ENCODE measurements at places on chromosomes 5 and 9.

DNA sequence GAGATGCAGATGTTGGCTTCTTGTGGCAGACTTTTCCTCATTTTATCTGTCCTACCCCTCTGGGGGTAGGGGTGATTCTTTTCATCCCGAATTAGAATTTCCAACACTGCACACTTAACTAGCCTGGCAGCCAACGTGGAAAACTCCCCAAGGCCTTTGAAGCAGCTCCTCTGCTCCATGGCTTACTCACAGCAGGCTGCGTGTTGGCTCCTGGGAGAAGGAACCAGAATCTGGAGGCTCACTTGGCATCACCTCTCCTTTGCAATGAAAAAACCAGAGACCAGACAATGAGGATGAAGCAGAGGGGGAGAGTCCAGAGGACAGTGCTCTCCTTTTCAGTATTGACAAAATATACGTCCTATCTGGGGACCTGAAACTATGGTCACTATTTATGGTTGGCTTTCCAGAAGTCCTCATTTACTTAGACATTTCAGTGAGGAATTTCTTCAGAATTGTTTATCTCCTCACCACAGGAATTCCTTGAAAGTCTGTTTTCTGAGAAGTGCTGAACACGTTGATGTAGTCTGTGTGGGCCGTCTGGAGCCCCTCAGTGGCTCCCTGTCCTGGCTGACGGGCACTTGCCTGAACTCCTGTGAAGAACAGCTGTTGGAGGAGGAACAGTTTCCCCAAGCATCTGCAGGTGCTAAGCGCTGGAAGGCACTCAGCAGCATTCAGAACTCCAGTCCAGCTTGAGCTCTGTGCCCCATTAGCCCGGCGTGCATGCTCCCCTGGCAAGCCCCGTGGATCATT, 231.3 kb downstream of the RFK start:
- no peak for DNase-seq

- no peak for DNase-seq
These were observed 31.0 kb upstream of the NFIB start for GRCh38 chr9:14344941-14345353.

DNA sequence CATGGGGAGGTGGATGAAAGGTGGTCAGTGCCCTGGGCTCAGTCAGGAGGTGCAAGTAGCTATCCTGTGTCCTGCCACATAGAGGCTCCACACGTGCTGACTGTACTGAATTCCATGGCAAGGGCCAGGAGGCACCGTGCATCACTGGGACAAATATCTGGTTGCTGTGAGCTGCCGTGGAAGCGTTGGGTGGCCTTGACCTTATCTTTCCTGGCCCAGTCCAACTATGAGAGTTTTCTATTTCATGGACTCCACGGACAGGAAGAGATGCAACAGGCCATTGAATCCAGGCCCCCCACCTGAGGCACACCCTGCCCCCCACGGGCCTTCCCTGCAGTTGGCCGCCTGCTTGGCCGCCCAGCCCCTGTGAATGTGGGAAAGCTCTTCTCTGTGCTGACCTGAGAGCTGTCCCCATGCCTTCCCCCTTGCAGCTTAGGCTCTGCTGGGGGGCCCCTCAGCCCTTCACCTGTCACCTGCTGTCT, 1.7 kb downstream of the GRHPR start:
- no peak for DNase-seq

GRCh38 chr5:1661831-1662558, 137.6 kb downstream of the MRPL36 start:
- DNase-seq = no peak

- no peak for DNase-seq
These were observed 60.1 kb downstream of the TMEM174 start for GRCh38 chr5:73233053-73233460.

- DNase-seq = no peak
These were observed 47.3 kb downstream of the TMEM167A start for GRCh38 chr5:83029912-83030311.

DNA sequence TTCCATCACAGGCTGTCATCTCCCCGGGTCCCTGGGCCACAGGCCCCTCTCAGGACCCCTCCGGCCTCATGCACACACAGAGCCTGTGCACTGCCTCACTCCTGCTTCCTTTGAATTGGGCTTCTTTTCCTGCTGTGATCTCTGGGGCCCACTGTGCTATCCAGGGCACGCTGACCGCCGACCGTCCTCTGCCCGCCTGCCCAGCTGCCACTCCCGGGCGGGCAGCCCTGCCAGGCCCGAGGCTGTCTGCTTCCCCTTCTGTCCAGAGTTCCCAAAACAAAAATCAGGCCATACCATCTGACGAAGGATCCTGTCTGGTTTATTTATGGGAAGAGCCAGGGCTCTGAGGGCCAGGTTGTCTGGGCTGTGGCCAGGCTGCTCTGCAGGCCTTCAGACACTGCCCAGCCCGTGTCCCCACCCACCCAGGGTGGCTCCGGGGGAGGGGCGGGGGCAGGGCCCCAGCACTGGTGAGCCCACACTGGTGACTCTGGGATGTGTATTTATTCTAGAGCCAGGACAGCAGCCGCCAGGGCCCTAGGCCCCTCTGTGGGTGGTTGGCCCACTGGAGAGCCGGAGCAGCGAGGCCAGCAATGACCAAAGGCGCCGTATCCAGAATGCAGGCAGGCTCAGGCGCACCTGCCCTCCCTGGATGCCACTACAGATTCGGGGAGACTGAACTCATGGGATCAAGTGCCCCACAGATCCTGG, 57.0 kb downstream of the ADAMTS2 start:
- no peak for DNase-seq

DNA sequence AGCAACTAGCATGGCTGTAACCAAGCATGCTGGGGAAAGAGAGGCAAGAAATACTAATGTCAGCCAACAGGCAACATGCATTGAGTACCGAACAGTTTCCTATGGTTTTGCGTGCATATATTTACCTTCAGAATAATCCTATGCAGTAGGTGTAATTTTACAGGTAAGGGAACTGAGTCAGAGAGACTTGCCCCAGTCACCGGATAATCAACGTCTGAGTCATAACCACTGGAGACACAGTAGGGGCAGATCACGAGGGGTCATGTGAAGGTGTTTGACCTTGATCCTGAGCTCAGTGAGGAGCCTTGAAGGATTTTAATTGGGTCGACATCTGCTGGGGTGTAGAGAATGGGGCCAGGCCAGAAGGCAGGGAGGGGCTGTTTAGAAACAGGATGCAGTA, 13.4 kb upstream of the TSC1 start:
- DNase-seq = no peak

DNA sequence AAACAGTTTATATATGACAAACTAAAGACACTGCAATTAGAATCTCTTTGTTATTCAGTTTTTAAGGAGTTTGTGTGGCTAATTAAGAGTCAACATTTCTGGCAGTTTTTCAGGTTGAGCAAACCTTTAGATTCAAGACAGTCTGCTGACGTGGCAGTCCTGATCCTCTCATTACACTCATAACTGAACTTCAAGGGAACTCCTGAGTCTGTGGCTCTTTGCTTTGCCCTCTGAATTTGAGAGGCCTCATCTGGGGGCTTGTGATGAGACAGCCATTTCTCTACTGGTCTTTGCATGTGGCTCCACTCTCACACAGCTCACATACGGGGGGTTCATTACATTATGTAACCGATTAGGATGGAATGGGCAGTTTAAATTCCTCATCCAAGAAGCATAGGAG, 182.9 kb upstream of the MEF2C start:
- DNase-seq = no peak

- no peak for DNase-seq
These were observed 43.0 kb downstream of the TBCA start for GRCh38 chr5:77733130-77733529.

GRCh38 chr5:136114414-136115125, 18.1 kb upstream of the SMAD5 start:
- no peak for DNase-seq

DNA sequence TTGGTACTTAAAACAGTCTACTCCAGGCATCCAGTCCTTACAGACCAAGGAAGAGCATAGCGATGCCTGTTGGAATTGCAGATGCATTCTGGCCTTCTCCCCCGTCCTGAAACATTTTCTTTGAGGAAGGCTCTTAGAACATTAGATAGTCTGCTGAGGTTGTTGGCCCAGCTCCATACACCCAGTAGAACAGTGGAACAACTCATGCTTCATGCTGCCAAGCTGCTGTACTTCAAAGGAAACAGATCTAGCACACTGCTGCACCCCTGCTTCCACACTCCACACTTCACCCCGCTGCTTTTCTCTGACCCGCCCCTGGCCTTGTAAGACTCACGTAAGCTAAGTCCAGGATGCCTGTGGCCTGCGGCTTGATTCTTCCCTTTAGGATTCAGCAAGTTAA, 33.4 kb upstream of the NCS1 start:
- no peak for DNase-seq

DNA sequence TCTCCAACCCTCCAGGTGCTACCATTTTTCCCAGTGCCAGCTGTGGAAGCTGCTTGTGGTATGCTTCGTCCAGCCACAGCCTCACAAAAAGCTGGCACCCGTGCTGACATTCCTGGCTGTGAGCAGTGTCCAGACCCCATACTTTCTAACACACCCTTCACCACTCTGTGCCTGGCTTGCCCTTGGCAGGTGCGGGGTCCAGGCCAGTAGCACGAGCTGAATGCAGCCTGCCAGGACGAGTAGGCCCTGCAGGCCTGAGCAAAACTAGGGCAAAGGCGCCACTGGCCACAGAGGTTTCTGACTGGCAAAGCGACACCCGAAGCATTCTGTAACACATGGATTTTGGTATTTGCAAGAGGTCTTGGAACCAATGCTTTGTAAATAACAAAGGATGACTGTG, 26.0 kb upstream of the GHR start:
- DNase-seq = no peak

GRCh38 chr5:57386958-57387357, 95.7 kb downstream of the ACTBL2 start:
- DNase-seq = no peak

DNA sequence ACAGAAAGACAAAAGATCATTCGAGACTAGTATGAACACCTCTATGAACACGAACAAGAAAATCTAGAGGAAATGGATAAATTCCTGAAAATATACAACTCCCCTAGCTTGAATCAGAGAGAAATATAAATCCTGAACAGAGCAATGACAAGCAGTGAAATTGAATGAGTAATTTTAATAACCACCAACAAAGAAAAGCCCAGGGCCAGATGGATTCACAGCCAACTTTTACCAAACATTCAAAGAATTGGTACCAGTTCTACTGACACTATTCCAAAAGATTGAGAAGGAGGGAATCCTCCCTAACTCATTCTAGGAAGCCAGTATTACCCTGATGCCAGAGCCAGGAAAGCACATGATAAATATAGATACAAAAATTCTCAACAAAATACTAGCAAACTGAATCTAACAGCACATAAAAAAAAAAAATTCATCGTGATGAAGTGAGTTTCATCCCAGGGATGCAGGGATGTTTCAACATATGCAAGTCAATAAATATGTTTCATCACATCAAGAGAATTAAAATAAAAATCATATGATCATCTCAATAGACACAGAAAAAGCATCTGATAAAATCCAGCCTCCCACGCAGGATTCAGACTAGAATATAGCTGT, 25.2 kb upstream of the PTGER4 start:
- DNase-seq = no peak

DNA sequence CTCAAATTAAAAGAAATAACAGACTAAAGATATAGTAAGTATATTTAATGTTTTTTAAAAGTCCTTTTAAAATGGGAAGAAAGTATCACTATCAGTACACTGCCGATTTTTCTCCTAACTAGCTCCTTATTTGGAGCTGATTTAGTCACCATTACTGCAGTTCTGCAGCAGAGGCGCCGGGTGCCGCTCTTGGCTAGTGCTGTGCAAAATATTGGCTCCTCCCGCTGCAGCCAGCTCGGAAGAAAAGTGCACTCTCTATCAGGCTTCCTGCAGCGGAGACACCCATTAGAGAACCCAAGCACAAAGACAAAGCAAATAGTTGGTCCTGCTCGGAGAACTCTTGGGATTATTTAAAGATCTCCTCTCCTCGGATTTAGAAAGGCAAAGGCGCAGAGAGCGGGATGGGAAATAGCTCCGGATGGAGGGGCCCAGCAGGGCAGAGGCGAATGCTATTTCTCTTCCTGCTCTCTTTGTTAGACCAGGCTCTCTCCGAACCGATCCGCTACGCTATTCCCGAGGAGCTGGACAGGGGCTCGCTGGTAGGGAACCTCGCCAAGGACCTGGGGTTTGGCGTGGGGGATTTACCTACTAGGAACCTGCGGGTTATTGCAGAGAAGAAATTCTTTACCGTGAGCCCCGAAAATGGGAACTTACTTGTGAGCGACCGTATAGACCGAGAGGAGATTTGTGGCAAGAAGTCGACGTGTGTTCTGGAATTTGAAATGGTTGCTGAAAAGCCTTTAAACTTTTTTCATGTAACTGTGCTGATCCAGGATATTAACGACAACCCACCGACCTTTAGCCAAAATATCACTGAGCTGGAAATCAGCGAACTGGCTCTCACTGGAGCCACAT, at the start of gene PCDHGB3:
Gene PCDHGB3 (plus strand): TSS at position 249 of the 855 bp plus-strand sequence. CDS start 153 bp downstream, at position 402.
- DNase-seq = no peak

DNA sequence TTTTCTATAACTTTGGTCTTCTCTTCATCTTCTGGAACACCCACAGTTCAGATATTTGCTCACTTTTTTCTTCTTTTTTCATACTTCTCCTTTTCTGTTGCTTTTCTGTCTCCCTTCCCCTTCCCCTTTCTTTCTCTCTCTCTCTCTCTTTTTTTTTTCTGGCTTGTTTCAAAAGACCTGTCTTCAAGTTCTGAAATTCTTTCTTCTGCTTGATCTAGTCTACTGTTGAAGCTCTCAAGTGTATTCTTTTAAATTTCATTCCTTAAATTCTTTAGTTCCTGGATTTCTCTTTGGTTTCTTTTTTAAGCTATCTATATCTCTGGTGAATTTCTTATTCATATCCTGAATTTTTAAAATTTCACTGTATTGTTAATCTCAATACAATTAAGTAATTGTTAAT, 11.2 kb downstream of the ALG2 start:
- no peak for DNase-seq

DNA sequence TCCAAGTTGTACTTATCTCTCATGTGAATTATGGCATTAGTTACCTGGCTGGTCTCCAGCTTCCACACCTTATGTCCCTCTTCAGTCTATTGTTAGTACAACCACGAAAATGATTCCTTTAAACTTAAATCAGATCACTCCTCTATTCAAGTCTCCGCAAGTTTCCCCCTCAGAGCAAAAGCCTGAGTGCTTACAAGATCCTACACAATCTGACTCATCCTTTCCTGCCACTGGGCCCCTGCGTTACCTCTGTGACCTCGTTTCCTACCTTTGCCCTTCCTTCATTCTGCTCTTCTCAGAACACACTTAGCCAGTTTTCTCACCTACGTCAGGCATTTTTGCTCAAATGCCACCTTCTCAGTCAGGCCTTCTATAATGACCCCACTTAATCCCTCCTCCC, 45.1 kb upstream of the GLIS3 start:
- DNase-seq = no peak

GRCh38 chr9:105188746-105189145, 55.7 kb upstream of the SLC44A1 start:
- no peak for DNase-seq

DNA sequence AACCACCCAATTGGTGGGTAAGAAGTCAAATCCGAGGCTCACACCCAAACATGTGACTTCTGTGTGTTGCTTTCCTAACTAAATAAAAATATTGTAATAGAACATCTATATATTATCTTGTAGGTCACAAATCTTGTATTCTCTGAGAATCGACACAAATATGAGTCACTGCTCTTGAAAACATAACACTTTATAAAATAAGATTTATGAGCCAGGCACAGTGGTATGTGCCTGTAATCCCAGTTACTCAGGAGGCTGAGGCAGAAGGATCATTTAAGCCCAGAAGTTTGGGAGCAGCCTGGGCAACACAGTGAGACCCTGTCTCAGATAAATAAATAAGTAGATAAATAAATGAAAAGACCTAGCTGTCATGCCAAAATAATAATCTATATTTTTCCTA, 624.1 kb downstream of the ANXA1 start:
- no peak for DNase-seq

- DNase-seq = peak; percentile 3
These were observed 170.0 kb downstream of the AUH start for GRCh38 chr9:91191411-91192380.

Data from NCI-H1417 (cell line).